ENCODE measurements at places on chromosomes 2 and 18. TPM values are rescaled to one million over a fixed set of nuclear protein-coding genes. Genes with fewer than 3 reads are reported as not detected.
A peak's percentile ranks its signal among the peaks of the same experiment; 100 is the strongest.

DNA sequence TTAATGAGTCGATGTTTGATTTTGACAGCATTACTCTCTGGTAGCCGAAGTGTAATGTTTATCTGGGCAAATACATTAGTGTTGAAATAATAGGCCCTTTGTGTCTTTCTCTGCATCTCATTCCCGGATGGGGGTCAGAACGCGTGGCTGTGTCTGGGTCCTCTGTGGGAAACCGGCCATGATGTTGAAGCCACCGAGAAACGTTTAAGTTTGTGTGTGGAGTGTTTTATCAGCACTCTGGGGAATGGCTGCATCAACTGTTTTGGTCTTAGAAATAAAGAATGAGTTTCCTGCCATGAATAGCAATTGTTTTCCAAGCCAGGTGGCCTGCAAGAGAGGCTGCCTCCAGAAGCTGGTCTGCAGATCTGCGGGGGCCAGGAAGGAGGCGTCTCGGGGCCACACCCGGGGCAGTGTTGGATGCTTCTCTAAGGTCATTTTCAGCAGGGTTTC, 69.7 kb downstream of the RNF144A start:
- DNase-seq = no peak

DNA sequence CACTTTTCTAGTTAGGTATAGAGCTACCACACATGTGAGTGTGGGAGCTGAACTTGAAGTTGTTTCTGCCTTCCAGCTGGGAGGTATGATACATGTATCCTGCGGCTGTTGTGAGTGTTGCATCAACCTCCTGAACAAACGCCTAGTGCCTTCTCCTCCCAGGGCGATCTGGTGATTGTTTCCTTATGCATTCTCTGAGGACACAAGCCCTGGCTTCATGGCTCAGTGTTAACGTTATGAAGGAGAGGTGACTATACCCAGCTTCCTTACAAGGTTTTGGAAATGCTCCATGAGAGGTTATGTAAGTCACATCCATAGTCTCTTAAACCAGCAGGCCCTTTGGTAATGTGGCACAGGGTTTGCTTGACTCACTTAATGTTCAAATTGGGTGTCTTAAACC, 64.9 kb downstream of the SPRED2 start:
- DNase-seq = peak; percentile 96

- no peak for DNase-seq
Observed at GRCh38 chr2:10733566-10733925, 12.1 kb downstream of the ATP6V1C2 start.

- DNase-seq = no peak
Observed at GRCh38 chr2:199307461-199307860, 150.3 kb downstream of the SATB2 start.

Gene SLC19A3
- under 0.01 TPM for total RNA-seq

DNA sequence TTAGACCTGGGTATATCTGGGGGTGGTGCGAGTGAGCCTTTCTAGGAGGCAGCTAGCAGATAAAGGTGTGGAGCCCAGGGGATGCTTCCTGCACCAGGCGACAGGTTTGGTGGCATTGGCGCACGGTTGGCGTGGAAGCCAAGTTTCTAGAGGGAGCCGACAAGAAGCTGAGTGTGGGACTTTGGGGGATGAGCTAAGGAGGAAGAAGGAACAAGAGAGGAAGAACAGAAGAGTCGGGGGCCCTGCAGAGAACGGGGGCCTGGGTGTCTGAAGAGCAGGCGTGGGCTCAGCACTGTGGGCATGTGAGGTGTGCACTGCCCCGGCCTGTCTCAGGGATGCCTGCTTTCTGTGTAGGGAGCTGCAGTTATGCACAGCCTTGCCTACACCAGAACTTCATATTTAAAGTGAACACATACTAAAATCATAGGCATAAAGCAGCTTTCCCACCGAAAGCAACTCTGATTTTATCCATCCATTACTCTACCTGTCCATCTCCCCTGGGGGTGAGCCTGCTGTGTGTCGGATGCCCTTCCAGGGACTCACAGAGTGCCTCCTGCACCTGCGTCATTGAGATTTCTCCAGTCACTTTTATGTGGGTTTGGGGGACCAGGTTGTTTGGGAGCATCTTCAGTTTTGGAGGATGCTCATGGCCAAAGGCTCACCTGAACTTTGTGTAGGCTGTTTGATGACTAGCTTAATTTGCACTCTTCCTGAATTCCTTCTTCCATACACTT, 149.7 kb downstream of the LDLRAD4 start:
- no peak for DNase-seq

DNA sequence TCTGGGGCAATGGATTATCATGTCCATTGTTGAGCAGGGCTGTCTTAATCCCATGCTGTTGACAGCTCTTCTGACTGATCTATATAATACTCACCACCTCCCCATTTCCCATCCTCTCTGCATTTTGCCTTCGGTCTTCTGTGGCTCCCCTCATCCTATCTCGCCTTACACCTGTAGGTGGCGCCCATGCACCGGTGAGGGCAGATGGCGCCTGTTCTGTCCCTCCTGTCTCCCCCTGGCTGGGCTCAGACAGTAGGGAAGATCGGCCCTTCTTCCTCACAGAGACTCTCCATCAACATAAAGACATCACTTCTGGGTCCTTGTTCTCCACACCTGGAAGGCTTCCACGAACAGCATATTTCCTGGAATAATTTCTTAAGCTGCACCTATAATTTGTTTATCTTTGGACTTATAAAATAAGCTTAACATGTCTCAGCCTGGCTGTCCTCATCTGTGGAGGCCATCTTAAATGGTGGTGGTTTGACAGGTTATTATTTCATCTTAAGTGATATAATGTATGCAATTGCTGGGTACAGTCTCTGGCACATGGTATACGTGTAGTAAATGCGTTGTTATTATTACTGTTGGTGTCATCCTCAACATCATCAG, 10.9 kb upstream of the CDH20 start:
- DNase-seq = peak; percentile 30

DNA sequence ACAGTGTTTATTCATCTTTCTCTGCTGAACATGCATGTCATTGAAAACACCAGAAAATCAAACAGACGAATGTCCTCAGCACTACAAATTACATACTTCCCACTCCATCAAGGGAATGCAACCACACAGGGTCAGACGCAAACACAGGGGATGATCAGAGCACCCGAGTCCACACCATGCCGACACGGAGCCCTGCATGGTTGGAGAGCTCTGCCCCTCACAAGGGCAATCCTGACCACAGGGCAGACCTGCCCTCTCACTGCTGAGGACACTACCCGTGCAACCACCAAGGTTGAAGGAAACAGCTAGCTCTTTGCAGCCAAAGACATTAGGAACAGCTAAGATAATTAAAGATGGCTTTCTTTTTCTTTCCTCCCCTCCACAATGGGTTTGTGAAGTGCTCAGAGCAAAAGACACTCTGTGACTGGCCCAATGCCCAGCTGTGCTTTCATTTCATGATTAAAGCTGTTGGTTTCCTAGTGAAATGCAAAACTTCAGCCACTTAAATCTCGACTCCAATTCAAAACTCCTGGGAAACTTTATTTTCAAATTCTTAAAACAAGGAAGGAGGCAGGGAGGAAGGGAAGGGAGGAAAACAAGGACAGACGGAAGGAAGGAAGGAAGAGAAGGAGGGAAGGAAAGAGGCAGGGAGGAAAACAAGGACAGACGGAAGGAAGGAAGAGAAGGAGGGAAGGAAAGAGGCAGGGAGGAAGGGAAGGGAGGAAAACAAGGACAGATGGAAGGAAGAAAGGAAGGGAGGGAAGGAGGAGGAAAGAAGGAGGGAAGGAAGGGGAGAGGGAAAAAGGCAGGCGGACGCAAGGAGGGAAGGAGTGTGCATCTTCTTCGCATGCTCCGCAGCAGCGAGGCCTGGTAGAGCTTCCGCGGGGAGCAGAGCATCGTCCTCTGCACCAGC, 65.8 kb downstream of the NDUFA10 start:
- no peak for DNase-seq

GRCh38 chr2:151269798-151270568, 8.3 kb upstream of the RBM43 start:
- DNase-seq = no peak

Gene LIMS4
- total RNA-seq = 37.7 TPM

Gene REG3G
- not detected for total RNA-seq

DNA sequence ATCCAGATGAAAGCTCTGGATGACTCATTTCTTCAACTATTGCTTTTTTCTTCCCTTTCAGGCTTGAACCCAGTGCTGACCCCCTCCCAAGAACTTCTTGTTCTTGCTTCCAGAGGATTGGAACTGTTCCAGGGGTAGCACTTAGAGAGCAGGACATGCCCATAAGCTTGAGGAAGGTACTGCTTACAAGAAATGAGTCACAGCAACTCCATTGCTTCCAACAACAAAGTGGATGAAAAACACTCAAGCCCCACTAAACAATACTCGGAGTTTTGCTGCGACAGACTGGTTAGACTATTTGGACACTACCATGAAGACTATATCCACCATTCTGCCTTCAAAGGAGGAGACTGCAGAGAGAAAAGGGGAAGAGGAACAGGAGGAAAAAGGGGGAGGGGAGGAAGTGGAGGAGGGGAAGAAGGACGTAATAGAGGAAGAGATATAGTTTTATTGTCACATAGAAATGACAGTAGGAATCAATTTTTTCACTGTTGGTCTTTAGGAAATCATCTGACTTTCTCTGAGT, 1.6 kb upstream of the EPC2 start:
- DNase-seq = peak; percentile 32

DNA sequence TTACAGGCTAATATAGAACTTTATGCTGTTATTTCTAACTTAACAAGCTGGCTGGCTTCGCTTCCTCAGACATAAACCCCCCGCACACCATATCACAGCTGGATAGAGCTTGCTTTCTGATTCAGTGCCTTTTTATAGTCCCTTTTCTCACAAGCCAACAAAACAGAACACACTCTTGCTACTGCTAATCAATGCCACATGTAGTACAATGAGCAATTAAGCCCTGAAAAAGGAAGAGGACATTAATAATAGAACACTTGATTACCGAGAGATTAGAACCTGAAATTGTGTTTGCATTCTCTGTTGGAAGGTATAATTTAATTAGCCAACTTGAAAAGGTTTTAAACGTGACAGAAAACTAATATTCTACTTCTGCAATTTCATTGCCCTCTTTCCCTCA, 267.7 kb upstream of the CYRIA start:
- DNase-seq = no peak

- no peak for DNase-seq
Observed at GRCh38 chr2:233865838-233866237, 2.3 kb downstream of the MSL3B start.

DNA sequence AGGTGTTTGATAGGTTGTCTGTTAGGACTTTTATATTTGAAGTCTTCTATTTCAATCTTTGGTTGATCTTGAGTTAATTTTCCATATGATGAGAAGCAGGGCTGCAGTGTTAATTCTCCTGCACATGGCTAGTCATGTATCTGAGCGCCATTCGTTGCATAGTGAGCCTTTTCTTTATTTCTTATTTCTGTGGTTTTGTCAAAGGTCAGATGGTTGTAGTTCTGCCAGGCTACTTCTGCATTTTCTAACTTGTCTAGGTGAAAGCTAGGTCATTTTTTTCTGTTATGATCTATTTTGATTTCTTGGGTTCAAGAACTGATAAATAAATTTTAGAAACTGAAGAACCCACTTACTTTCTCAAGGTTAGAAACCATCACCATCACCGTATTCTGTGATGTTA, 56.7 kb downstream of the CCDC74A start:
- DNase-seq = no peak

- peak; percentile 69 for DNase-seq
Observed at GRCh38 chr2:202529389-202529788, 105.4 kb upstream of the FAM117B start.

DNA sequence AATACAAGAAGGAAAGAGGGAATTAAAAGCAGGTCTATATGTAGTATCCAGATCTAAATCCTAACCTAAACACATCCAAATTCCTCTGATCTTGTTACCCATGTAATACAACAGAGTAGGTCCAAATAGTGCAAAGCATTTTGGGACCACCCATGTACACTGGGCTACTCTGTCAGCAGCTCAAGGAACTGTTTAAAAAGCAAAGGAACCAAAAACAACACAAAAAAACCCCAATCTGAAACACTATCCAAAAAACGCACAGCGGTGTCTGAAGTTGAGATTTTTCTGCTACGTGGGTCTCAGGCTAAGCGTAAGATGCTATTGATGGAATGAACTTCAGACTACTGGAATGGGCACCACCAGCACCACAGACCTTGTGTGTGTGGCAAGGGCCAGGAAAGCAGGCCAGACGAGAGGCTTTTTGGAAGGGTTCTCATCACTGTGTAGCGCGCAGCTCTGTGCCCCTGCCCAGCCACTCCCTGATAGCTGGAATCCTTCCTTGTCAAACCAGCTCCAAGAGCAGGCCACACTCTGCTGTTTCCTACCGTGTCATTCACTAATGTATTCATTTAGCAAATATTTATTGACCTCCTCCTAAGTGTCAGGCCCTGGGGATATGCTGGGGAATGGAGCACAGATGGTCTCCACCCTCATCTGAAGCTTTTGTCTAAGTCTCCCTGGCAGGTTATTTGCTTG, 101.4 kb downstream of the COLEC12 start:
- no peak for DNase-seq

Gene RAD51AP2
- under 0.01 TPM for total RNA-seq

GRCh38 chr2:120885749-120886148, 150.1 kb downstream of the GLI2 start:
- DNase-seq = no peak

DNA sequence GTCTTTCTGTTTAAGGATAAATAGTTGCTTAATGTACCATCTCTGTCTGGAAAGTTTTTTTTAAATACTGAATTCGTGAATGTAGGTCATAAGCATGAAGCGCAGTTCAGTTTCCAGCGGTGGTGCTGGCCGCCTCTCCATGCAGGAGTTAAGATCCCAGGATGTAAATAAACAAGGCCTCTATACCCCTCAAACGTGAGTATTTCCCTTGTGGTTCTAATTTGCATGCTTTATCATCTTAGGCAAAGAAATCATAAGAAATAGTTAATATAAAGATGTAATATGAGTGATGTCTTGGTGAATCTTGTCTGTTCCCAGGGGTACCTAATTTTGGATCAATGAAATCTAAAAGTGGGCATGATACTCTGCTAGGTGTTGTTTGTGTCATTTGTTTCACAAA, 1.5 kb downstream of the NDC80 start:
- DNase-seq = peak; percentile 36

Gene ASXL3
- total RNA-seq = under 0.01 TPM

Gene CPO
- total RNA-seq = not detected

- DNase-seq = no peak
Observed at GRCh38 chr2:118834440-118834810, 13.0 kb downstream of the EN1 start.

Gene ANKRD62
- not detected for total RNA-seq
